Effector CD8-positive, alpha-beta T cell (primary cell): ENCODE measurements at places on chromosomes 12 and 14.

- DNase-seq = no peak
Observed at GRCh38 chr14:105503296-105503640, 12.2 kb downstream of the TEDC1 start.

DNA sequence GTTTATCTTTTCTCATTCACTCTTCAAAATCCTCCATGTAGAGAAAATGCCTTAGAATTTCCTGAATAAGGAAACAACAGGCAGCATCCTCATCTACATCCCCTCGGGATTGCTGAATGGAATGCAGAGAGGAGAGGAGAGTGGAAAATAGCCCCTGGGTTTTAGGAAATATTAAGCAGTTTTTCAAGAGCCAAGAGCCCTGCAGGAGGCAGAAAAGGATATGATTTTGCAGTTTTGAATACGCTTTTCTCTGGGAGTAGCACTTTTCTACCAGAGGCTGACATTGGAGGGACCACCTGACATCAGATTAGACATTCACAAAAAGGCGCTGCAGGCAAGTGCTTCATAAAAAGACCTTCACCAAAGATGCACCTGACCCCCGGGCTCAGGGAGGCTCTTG lies 362.2 kb upstream of the SFSWAP start:
- DNase-seq = no peak

- DNase-seq = no peak
Observed at GRCh38 chr12:80937391-80938238, at the start of gene LIN7A. TSS of gene LIN7A (minus strand) at chr12:80937934. CDS start at chr12:80937722, 212 bp downstream.

DNA sequence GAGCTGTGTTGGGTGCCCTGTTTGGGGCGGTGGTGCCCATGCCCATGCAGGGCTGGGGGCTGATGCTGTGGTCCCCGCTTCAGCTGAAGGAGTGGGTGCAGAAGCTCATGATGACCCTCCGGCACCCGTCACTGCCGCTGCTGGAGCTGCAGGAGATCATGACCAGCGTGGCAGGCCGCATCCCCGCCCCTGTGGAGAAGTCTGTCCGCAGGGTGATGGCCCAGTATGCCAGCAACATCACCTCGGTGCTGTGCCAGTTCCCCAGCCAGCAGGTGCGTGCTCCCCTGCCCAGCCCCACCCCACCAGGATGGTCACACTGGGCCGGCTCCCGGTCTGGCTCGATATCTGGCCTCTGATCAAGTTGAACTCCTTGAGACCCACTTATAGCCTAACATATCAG lies 92.7 kb downstream of the ACACB start:
- no peak for DNase-seq

DNA sequence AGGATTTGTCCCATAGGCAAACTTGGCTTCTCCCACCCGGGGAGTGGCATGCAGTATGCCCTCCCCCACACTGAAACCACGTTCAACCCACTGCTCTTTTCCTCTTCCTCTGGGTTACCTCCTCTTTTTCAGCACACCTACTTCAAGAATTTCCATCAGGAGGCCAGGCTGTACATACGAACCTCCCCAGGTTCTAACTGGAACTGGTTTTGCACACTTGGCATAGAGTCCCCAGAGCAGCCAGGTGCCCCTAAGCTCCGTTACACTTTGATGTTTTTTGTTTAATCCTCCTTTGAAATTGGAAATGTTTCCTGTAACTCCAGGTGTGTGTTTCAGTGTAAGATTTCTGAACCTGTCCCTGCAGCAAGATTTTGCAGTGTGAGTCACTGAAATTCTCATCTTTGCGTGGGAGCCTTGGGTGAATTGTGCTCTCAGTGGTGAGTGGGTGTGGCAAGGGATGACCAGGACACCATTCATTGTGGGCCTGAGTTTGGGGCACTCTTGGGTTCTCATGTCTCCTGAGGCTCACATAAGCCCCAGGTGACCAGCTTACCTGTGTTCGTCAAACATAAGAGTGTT lies 18.2 kb downstream of the CD9 start:
- DNase-seq = no peak

DNA sequence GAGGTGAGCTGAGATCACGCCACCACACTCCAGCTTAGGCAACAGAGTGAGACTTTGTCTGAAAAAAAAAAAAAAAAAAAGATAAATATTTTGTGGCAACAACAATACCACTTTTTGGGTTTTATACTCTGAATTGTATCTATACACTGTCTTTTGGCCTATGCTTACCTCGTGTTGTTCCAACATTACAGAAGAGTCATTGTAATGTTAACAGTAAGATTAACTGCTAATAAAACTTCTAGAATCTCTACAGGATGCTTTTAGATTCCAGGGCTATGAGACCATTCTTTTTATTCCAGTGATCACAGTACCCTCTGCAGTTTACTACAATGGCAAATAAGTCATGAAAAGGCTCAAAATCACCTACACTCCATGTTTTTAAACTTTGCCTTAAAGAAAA lies 11.6 kb downstream of the IFT81 start:
- no peak for DNase-seq

- DNase-seq = no peak
Observed at GRCh38 chr14:85468816-85469215, 61.1 kb upstream of the FLRT2 start.

GRCh38 chr14:59484639-59485175 lies 390 bp downstream of the JKAMP start:
- no peak for DNase-seq

DNA sequence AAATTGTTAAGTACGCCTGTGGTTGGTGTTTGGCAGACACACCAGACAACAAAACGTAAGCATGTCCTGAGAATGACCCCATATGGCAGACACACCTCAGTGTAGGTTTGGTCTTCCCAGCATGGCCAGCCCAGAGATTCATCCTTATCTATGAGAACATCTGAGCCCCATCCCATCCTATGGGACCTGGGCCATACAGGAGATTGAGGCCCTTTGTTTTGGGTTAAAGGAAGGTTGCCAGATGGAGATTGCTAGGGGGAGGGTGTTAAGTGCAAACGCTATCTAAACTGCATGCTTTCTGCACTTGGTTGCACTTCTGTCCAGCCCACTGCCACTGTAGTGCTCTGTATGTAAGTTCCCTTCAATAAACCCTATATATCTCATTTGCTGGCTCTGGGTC lies 4.1 kb upstream of the PCNX4 start:
- no peak for DNase-seq

- no peak for DNase-seq
Observed at GRCh38 chr12:24960222-24960855, 11.4 kb upstream of the BCAT1 start.

GRCh38 chr12:18332173-18332572 lies 70.9 kb downstream of the PIK3C2G start:
- no peak for DNase-seq

- DNase-seq = peak; percentile 41
Observed at GRCh38 chr14:31025367-31026076, at the start of gene AP4S1. TSS of gene AP4S1 (plus strand) at chr14:31025649. CDS start at chr14:31066197, 40,548 bp downstream.

- no peak for DNase-seq
Observed at GRCh38 chr12:50268482-50268881, 14.8 kb downstream of the LIMA1 start.

- DNase-seq = no peak
Observed at GRCh38 chr12:43282106-43282505, 269.9 kb downstream of the ADAMTS20 start.

GRCh38 chr12:810671-811415 lies 58.5 kb downstream of the WNK1 start:
- no peak for DNase-seq

DNA sequence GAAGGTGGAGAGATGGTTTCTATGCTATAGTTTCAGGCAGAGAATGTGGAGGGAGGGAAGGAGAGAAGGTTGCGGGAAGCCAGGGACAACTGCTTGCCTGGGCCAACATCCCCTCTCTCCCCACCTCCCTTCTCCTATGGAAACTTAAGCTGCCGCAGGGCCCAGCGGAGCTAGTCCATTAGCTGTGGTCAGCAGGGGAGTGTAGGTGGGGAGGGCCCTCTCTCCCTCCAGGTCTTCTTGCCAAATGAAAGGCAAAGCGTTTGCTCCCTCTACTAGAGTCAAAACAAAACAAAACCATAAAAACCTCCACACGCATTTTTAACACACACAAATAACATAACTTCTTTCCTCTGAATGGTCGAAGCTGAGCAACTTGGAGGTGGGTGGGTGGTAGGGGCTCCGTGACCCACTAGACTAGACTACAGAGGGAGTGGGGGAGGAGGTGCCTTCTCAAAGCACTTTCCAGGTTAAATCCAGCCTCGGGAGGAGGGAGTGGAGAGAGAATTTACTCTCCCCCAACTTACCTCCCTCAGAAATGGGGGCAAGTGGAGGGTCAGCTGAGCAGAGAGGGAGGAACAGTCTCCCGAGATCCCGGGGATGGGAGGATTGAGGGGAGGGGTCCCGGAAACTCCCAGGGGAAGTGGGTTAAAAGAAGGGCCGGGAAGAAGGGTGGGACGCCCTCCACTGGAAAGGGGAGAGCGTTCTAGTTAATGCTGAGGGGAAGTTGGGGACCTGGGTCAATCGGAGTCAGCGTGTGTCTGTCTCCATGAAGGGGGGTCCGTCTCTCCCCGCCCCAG lies 4.6 kb upstream of the CACNB3 start:
- no peak for DNase-seq

DNA sequence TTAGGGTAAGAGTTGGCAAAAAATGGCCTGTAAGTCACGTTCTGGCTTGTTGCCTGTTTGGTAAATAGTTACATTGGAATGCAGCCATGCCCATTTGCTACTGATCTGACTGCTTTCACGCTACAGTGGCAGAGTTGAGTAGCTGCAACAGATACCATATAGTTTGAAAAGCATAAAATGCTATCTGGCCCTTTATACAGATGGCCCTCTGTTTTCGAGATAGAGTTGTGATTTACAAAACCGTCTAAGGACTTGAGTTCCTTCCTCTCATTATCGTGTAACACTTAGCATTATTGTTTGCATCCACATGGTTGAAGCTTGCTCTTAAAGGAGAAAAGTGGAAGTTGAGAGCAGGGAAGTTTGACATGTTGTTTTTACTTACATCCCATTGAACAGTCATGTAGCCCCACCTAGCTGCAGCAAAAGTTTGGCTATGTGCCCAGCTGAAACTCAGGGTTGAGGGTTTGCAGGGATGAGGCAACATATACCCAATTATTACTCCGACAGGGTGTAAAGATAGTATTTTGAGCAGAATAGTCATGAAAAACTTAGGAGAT lies 11.3 kb upstream of the SCFD1 start:
- no peak for DNase-seq

DNA sequence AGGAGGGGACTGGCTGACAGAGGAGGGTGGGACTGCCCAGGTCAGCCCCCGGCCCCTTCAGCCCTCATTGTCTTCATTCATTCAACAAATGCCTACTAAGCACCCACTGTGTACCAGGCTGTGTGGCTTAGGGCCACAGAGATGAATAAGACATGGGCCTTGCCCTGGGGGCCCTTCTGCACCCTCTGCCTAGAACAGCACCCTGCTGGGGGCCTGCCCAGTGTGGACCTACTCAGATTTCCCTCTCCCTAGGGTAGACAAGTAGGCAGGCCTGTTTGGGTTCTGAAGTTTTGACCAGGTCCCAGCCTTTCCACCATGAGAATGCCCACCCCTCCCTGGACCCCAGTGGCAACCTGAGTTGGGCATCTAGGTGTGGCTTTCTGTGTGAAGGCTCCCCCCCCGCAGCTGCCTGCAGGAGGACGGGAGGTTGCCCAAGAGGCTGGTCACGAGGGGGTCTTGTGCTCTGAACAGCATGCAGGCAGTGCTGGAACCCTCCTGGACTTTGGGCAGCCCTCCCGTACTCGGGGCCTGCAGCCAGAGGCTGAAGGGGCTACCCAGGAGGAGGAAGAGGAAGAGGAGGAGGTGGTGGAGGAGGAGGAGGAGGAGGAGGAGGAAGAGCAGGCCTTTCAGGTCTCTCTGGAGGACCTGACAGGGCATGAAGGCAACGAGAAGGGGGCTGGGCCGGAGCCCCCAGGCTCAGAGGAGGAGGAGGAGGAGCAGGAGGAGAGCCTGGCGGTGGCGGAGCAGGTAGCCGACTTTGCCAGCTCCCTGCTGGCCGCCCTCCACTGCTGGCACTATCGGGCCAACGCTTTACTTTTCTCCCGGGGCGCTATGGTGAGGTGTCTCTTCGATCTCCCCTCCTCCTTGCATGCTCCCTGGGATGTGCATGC lies 33.4 kb downstream of the PLEKHG3 start:
- no peak for DNase-seq

GRCh38 chr12:16523951-16524331 lies 82.0 kb downstream of the LMO3 start:
- DNase-seq = no peak

DNA sequence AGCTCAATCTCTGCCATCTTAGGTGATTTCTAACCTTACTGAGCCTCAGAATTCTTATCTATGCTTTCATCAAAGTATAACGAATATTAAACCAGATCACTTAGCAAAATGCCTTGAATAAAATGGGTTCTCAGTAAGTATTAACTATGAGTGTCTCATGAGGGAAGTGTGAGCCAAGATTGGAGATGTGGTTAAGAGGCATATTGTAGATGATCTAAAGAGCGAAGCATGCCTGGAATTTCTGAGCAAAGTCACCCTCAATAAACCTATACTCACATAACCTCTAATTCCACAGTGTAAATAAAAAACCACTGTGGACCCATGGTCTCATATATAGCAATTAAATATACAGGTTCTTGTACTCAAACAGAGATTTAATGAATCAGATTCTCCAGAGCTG lies 193.1 kb upstream of the FSCB start:
- DNase-seq = no peak

DNA sequence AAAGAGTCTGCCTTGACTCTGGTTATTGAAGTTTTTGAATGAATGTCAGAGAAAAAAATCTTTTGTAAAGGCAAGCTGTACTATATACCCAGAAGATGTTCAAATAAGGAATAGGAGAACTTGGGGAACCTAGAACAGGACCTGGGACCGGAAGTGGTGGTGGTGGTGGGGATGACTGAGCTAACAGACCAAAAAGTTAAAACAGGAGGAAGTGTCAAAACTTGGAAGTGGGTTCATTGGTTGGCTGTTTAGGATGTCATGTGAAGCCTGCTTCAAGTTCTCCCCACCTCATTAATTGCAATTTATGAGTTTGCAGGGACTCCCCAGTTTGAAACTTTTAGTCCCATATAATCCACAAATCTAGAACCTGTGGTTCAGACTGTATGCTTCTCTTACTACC lies 26.2 kb downstream of the PLXNC1 start:
- DNase-seq = no peak

DNA sequence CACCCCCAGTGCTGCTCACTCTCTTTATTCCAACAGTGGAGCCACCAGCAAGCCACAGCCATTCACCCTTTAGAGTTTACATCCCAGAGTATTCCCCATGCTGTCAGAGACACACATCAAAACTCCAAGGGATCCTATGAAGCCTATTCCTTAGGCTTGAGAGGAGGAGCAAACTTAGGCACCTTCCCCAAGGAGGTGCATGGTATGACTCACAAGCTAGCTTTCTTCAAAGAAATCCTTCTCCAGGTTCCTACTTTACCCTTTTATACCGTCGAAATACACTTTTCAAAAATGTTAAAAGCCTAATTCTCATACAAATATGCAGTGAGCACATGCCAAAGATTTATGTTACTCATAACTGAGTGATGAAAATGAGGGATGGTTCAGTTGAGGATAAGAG lies 175.4 kb downstream of the ETNK1 start:
- no peak for DNase-seq

GRCh38 chr14:68172216-68172615 lies 352.6 kb downstream of the RAD51B start:
- no peak for DNase-seq

GRCh38 chr14:91374287-91374878 lies 43.2 kb downstream of the CCDC88C start:
- DNase-seq = no peak

GRCh38 chr12:69239922-69240630 lies 707 bp downstream of the CPSF6 start:
- DNase-seq = peak; percentile 29

- no peak for DNase-seq
Observed at GRCh38 chr12:25151476-25151875, 43.5 kb downstream of the DNAI7 start.
